ENCODE measurements at places on chromosomes 7 and 10.

- no peak for DNase-seq
Measured at GRCh38 chr7:108189733-108190388, 59.7 kb upstream of the LAMB4 start.

DNA sequence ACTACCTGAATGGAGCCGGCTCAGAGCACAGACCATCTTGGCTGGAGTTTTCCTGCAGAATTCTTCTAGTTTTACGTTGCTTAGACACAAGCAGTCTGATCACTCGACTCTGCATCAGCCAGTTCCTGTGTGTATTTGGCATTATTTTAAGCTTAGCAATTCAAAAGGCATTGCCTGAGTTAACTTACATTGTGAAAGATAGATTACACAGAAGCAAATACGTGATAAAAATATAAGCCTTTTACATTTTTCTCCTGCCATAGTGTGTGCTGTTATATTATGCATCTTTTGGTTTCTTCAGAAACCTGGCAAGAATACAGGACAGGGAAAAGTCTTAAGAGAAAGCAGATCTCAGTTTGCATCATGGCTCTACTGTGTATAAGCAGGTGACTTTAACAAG is 98.1 kb downstream of the LRRC4 start:
- no peak for DNase-seq

DNA sequence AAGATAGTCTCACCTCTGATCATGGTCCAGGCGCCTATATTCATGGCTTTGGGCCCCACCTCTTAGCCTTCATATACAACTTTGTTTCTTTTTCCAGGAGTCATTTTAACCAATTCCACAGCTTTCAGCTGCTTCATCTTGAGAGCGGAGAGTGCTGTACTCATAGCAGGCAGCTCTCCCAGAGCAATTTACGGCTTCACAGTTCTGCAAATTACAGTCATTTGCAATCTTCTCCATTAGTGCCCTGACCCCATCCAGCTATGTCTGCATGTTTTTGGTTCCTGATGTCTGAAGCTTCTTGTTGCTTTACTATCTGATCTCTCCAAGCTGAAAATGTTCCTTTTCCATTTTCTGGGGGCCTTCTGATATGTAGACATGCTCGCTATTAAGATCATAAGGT is 18.0 kb upstream of the MEST start:
- no peak for DNase-seq

DNA sequence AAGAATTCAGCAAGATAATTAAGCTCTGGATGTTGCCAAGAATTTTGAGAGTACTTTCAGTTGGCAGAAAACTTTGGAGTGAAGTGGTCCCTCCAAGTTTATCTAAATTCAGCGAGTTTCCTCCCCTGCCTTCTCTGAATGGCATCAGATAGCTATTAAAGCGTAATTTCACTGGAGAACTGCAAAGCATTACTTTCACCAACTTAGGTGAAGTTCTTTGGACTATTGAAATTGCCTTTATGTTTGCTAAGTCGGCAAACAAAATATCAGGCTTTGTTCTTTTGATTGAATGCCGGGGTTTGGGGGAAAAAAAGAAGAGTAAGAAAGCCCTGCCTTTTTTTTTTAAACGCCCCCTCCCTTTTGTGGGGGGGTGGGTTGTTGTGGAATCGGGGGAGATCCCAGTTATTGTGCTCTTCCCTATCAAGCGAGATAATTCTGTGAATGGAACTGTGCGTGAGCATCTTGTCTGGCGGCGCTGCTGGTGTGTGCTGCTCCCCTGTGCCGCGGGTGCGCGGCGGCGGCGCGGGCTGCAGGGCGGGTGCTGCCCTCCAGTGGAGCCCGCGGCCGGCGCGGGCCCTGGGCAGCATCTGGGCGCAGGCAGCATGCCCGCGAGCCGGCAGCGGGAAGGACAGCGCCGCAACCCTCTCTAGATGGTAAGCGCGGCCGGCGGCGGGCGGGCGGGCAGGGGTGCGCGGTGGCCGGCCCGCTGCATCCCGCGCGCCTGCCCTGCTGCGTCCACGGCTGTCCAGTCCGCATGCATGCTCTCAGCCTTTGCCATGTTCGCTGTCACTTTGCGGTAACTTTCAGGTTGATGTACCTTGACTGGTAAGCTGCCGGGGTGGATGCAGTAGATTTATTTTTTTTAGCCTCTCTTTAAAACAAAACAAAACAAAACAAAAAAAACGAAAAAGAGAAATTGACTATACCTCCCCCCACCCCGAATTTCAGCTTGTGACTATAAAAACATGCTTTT is 176.5 kb downstream of the TCF7L2 start:
- peak; percentile 39 for DNase-seq

GRCh38 chr7:90298145-90299038 is 22.7 kb downstream of the FAM237B start:
- DNase-seq = peak; percentile 57

DNA sequence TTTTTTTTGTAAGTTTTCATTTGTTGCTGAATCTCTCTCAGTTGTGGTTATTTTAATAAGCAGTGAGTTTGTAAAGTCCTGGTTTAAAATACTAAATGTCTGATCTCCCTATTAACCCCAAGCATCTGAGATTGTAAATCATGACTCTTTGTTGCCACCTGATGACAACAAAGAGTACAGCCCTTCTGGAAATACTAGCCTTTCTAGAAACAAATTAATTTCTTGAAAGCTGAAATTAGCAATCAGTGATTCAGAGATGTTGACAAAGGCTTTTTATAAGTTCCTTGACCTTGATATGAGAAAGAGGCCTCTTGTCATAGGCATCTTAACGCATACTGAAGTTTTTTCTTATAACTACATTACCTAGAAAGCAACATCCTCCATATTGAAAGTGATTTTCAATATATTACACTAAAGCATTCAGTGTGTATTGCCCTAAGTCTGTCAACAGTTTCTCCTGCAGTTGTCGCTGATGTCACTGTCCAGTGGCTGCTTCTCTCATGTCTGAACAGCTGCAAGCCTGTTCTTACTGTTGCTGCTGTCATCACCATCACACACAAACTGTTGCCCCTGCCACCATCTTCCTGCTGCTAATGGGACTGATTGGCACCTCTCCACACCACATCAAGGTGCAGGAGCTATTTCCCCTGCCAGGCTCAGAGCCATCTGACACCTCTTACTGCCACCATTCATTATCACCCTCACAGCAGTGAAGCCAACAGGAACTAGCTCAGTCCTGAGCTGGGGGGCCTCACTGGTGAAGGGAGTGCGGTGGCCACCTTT is 95.1 kb upstream of the LRGUK start:
- DNase-seq = no peak

- DNase-seq = no peak
Measured at GRCh38 chr10:97762816-97763215, 9.0 kb downstream of the SFRP5 start.

DNA sequence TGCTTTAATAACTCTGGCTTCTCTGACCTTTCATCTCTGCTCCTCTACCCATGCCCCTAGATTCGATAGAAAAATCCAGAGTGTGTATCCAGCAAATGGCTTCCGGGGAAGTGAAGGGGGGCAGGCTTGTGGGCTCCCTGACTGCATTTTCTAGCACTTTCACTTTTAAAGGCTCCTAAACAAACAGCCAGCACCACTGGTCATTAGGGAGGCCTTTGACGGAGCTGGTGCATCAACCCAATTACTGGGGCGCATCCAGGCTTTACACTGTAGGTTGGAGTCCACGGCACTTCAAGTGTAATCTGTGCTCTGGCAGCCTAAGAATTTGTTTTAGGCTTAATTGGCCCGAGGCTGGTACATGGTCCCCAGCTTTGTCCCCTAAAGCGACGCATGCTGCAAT is 291.9 kb downstream of the GFRA1 start:
- DNase-seq = no peak

DNA sequence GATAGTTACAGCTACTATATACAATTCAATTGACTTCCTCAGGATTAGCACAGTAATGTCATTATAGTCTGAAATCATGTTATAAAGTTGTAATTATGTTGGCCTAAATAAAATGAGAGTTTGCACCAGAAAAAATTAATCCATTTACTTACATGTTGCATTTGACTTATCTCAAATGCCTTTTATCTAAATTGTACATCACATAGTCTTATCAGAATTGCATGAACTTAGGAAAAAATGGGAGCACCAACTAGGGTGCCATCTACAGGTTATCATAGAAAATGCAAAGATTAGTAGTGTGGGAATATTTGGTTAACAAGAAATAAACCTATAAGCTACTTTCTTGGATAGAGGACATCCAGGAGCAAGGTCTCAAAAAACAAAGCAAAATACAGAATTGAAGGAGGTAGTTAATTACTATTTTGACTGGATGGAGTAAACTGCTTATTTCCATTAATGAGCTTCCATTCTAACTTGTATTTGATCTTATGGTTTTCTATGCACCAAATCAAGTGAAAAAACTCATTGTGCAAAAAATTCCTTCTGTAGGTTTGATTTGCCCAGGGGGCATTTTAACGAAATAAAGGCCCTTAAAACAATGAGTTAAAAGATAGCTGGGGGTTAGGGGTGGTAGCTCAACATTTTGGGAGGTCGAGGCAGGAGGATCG is 60.0 kb upstream of the ORC5 start:
- no peak for DNase-seq

DNA sequence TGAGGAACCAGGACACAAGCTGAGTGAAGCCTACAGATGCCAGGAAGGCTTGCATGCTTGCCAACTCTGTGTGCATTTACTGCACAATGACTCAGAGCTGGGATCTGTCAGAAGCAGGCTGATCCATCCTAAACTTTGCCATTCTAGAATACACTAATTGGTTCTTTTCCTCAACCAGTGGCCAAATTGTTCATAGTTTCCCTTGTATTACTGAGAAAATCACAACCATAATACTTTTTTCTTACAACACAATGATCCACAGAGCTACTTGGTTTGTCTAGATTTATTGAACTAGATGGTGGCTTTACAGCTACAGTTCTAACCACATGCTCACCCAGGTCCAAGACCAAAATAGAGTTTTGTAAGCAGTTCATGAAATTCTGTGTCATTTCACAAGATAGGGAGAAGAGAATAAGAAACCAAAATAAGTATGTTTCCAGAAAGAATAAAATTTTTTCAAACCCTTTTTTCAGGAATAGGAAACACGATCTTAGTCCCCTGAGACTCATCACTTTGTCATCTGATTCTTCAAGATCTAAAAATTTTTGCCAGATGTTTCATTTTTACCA is 21.0 kb upstream of the LRRC17 start:
- DNase-seq = no peak

GRCh38 chr7:133977409-133978274 is 149.5 kb upstream of the LRGUK start:
- no peak for DNase-seq

GRCh38 chr10:123870260-123870659 is 21.3 kb downstream of the CPXM2 start:
- no peak for DNase-seq

DNA sequence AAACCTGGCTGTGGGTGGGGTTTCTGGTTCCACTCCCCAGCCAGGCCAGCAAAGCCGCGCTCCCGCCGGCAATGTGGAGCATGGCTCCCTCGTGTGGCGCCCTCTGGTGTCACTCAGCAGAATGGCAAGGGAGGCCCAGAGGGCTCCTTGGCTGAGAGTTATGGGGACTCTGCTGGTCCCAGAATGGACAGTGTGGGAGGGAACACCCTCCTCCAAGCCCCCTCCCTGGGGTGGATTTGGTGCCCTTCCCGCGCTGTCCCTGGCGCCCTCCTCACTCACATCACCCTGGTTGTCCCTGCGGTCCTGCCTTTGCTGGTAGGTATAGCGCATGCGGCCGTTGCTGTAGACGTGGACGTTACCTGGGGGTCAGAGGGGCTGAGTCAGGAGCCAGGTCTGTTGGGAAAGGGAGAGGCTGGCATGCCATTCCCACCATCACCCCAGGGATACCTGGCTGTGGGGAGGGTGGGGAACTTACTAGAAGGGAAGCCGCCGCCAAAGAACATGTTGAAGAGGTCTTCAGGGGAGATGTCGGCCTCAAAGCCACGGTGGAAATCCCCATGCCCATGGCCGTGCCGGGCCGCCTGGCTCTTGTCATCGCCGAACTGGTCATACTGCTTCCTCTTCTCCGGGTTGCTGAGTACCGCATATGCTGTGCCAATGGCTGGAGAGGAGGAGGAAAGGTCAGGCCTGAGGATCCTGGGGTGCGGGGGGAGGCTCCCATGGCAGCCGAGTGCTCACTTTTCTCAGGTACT is 14.0 kb downstream of the DNAJB12 start:
- DNase-seq = peak; percentile 62

GRCh38 chr10:60312818-60313588 is 76.7 kb downstream of the ANK3 start:
- DNase-seq = peak; percentile 16

DNA sequence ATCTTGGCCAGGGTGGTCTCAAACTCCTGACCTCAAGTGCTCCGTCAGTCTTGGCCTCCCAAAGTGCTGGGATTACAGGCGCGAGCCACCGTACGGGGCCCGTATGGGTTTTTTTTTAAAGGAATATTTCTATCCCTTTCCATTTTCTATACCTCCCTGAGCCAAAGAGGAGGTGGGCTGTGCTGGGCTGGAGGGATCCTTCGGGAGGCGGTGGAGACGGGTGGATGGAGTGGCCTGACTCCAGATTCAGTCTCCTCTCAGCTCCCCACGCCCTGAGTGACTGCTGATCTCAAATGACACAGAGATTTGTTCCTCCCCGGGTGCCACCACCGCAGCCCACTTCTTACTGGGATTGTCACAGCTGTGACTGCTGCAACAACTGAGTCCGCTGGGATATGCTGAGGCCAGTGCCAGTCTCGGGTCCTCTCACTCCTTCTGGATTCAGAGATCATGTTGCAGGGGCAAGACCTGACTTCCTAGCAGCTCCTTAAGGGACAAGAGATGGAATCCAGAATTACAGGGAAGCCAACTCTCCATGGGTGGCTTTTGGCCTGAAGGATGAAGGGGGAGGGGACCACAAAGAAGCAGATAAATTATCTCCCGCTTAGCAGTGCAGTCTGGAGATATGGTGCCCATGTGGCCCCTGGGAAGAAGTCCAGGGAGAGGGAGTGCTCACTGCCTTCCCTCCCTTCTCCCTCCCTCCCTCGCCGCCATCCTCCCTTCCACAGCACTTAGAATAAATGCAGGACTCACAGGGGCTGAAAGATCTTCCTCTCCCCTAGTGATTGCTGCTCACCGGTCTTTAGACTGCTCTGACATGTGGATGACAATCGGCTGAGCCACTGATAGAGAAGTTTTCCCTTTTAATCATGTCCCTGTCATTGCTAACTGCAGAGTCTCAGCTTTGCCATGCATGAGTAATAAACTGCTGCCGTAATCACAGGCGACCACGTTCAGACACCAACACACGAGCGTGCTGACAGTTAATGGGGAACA is 14.3 kb downstream of the GALNT17 start:
- no peak for DNase-seq

DNA sequence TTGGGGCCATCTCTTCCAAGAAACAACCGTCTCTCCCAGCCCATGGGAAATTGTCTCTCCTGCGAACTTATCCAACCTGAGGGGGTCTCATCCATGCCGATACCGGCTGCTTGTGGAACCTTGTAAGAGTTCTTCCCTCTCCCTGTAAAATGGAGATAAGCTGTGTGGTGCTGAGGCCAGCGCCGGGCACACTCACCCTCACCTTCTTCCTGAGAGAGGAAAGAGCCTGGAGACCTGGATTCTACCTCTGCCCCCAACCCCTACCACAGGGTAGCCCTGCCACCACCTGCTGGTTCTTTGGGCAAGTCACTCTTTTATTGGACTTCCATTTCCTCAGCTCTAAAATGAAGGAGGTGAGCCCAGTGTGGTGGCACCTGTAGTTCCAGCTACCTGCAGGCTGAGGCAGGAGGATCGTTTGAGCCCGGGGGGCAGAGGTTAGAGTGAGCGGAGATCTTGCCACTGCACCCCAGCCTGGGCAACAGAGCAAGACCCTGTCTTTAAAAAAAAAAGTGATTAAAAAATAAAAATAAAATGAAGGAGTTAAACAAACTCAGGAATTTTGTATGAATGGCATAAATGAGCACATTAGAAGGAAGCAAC is 38.4 kb upstream of the PSAP start:
- no peak for DNase-seq

Measured in trophoblast cell (in vitro differentiated cells and primary cell).